Activated naive CD8-positive, alpha-beta T cell treated with anti-CD3 and anti-CD28 coated beads for 36 hours (primary cell): ENCODE measurements at places on chromosomes 12 and 14. TPM values are rescaled to one million over a fixed set of nuclear protein-coding genes. Genes with fewer than 3 reads are reported as not detected.

GOLT1B gene
- 35.4 TPM for total RNA-seq

TAS2R20 gene
- 0.21 TPM for total RNA-seq

DLK1 gene
- not detected for total RNA-seq

KRT6C gene
- not detected for total RNA-seq

KLHL33 gene
- total RNA-seq, result 0.68 TPM

CARMIL3 gene
- total RNA-seq, result 0.43 TPM

CDCA3 gene
- total RNA-seq, result 62.5 TPM
